Gastrocnemius medialis (tissue), 4 donors: ENCODE measurements at places on chromosomes 4 and X. TPM values are rescaled to one million over a fixed set of nuclear protein-coding genes. Genes with fewer than 3 reads are reported as not detected.
A peak's percentile ranks its signal among the peaks of the same experiment; 100 is the strongest.

DNA sequence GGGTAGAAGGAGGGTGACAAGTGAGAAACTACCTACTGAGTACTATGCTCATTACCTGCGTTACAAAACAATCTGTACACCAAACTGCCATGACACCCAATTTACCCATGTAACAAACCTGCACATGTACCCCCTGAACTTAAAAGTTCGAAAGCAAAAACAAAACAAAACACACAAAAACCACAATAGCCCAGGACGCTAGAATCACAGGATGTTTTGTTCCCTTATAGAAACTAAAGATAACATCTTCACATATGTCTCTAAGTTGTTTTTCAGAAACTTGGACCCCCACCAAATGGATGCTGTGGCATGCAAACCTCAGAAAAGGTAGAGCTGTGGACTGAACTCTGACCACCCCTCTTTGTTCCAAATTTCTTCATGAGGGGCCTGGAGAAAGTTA lies 25.2 kb upstream of the PNMA5 start:
- H3K27me3 ChIP-seq = no peaks in the 10 kb centered on the region
- H3K27ac ChIP-seq = no peak overlapping the region
- DNase-seq = no peak
- no peaks in the 10 kb centered on the region for H3K4me1 ChIP-seq
- no peaks in the 10 kb centered on the region for H3K36me3 ChIP-seq
- H3K4me3 ChIP-seq = no peak overlapping the region

DNA sequence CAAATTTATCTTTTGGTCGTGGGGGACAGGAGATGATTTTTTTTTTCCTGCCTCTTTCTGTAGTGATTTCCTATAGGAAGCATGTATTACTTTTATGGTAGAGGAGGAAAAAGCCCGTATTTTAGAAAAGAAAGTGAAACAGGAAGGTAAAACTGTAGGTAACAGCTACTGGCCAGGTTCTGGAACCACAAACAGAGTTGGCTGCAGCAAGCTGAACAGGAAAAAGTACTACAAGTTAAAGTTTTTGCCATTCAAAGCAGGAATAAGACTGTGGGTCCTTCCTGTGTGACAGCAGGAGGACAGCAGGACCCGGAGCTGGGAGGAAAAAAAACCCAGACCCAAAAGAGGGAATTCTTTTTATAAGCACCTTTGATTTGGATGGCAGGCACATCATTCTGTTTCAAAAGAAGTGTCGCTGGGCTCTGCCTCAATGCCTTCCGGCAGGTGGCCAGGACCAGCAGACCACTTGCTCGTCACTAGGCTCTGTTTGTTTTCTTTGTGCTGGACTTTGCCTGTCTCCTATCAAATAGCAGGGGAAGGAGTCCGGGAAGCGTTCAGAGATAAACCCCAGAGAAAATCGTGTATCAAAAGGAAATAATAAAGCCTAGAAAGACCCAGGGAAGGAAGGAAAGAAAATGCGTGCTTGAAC lies 277.9 kb downstream of the ADGRA3 start:
- no peak overlapping the region for H3K27ac ChIP-seq
- H3K4me3 ChIP-seq = no peak overlapping the region
- no peak for DNase-seq
- H3K36me3 ChIP-seq = no peaks in the 10 kb centered on the region
- no peaks in the 10 kb centered on the region for H3K4me1 ChIP-seq

GRCh38 chrX:10747975-10748374 lies 127.6 kb upstream of the MID1 start:
- no peaks in the 10 kb centered on the region for H3K4me1 ChIP-seq
- no peak overlapping the region for H3K27ac ChIP-seq
- H3K36me3 ChIP-seq = no peaks in the 10 kb centered on the region

DNA sequence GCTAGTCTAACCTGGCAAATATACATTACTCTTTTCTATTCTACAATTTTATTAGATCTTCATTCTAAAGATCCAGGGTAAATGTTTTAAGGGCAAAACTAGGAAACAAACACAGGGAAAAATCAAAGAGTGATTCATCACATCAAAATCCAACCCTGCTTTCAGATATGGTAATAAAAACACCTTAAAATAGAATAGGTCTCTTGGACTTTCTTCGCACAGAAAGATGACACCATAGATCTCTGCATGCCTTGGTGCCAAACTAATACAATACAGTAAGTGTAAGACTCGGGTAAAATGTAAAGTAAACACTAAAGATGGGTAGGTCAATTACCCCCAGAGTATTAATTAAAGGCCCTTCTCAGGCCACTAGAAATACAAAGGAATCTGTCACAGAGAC lies 34.2 kb downstream of the LDB2 start:
- peak overlapping the region; percentile 63 for H3K27ac ChIP-seq
- H3K36me3 ChIP-seq = no peaks in the 10 kb centered on the region

- no peaks in the 10 kb centered on the region for H3K27me3 ChIP-seq
- no peaks in the 10 kb centered on the region for H3K4me1 ChIP-seq
- H3K27ac ChIP-seq = no peak overlapping the region
Measured at GRCh38 chrX:44035571-44035970, 62.4 kb upstream of the NDP start.

DNA sequence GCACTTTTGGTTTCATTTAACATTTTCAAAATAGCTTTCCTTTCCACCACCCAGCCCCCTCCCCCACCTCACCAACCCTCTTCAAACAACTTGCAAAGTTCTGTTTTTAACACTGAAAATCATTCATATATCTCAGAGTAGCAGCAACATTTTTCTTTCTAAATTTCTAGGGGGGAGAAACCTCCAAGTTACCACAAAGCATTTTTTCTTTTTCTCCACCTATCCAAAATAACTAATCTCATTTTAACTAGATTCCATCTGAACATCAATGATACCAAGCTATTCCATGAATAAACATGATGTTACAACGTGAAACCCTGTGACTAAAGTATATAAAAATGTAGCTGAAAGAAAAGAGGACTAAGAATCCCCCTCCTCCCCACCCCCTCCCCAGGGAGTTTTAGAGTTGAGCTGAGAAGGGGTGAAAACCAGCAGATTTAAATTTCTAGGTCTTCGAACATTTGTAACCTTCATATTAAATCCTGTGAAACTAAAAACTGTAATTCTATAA lies 5.2 kb downstream of the LDB2 start:
- peak overlapping the region; percentile 69 for H3K27ac ChIP-seq
- H3K27me3 ChIP-seq = no peaks in the 10 kb centered on the region
- no peak for DNase-seq
- no peaks in the 10 kb centered on the region for H3K36me3 ChIP-seq

- no peak overlapping the region for H3K27ac ChIP-seq
- no peaks in the 10 kb centered on the region for H3K36me3 ChIP-seq
- H3K27me3 ChIP-seq = no peaks in the 10 kb centered on the region
- H3K4me3 ChIP-seq = no peak overlapping the region
Measured at GRCh38 chr4:188942606-188943005, 803.4 kb downstream of the TRIML1 start.

DNA sequence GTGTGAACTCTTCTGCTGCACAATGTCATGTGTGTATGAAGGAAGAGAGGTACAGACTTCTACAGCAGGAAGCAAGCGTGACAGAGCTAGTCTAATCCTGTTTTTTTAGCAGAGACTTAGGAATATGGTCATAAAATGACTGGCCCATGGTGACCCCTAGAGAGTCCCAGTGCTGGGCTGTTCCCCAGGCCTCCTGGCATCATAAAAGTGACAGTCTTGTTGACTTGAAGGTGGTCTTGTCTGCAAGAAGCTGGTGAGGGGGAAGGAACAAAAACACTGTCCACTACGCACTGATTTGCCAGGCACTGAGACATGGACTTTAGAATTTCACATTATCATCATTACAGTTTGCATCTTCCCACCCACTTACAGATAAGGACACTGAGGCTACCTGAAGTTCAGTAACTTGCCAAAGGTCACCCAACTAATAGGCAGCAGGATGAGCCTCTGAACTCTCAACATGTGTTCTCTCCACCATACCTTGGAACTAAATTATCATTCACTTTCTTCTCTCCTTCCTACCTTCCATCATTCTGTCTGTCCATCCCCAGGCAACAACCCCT lies 63.0 kb downstream of the HADH start:
- DNase-seq = no peak
- H3K4me3 ChIP-seq = no peak overlapping the region
- H3K36me3 ChIP-seq = no peaks in the 10 kb centered on the region
- no peaks in the 10 kb centered on the region for H3K4me1 ChIP-seq

DNA sequence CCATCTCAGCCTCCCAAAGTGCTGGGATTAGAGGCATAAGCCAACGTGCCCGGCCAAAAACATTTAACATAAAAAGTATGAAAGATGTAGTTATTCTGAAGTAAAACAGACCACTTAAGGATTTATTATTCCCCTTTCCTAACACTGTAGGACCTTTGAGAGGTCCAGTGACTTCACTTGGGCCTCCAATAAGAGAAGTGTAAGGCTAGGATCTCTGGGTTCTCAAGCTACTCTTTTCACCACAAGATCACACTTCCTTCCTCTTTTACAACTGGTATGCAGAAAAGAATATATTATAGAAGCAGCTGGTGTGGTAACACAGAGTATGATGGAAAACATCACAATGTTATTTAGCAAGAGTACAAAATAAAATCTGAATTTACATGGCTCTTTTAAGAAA lies 30.2 kb upstream of the CCNG2 start:
- no peaks in the 10 kb centered on the region for H3K27me3 ChIP-seq
- H3K4me1 ChIP-seq = peaks cover 14% of the 10 kb centered on the region
- no peak for DNase-seq
- H3K27ac ChIP-seq = no peak overlapping the region

GRCh38 chrX:130402208-130402684 lies 459 bp downstream of the RBMX2 start:
- no peaks in the 10 kb centered on the region for H3K27me3 ChIP-seq
- DNase-seq = no peak
- no peaks in the 10 kb centered on the region for H3K36me3 ChIP-seq
- peak overlapping the region; percentile 66 for H3K4me3 ChIP-seq
- H3K4me1 ChIP-seq = peaks cover 3% of the 10 kb centered on the region

GRCh38 chr4:154781126-154781982 lies at the start of gene RBM46:
TSS of gene RBM46 (plus strand) at chr4:154781272. CDS start at chr4:154796753, 15,481 bp downstream.
- no peak within 1 kb of the TSS for H3K27ac ChIP-seq
- no peak within 1 kb of the TSS for H3K4me3 ChIP-seq
- DNase-seq = no peak
- no peaks in the 10 kb centered on the region for H3K27me3 ChIP-seq
- H3K4me1 ChIP-seq = no peaks in the 10 kb centered on the region

DNA sequence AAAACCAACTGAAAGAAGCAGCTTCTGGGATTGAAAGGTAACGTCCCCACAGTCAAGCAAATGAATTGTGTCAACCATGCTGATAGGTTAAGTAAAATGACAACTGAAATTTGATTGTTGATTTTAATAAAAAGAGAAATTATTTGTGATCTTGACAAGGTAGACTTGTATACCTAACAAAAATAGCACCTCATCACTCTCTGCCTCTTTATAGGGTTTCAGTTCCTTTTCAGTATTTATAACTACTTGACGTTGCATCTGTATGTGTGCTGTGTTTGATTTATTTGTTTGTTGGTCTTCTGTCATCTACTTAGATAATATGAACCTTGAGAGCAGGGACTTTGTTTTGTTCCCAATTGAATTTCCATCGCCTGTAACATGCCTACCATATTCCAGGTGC lies 7.9 kb upstream of the PPP3CA start:
- no peaks in the 10 kb centered on the region for H3K36me3 ChIP-seq
- DNase-seq = no peak
- H3K27ac ChIP-seq = no peak overlapping the region
- no peaks in the 10 kb centered on the region for H3K27me3 ChIP-seq

GRCh38 chr4:173498023-173498422 lies 32.0 kb downstream of the HAND2 start:
- peaks cover 40% of the 10 kb centered on the region for H3K27me3 ChIP-seq
- no peaks in the 10 kb centered on the region for H3K4me1 ChIP-seq
- H3K36me3 ChIP-seq = no peaks in the 10 kb centered on the region
- no peak for DNase-seq

DNA sequence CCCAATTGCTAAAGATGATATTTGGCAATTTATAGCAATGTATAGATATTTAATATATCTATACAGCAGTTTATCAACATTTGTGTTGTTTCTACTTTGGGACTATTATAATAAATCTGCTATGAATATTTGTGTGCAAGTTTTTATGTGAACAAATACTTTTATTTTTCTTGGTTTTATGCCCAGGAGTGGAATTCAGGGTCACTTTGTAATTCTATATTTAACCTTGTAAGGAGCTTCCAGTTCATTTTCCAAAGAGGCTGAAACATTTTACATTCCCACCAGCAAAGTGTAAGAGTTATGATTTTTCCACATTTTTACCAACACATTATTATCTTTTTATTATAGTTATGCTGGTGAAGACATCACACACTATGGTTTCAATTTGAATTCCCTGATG lies 801.3 kb downstream of the PCDH18 start:
- H3K27me3 ChIP-seq = no peaks in the 10 kb centered on the region
- H3K4me1 ChIP-seq = no peaks in the 10 kb centered on the region
- H3K4me3 ChIP-seq = no peak overlapping the region
- no peak for DNase-seq

DNA sequence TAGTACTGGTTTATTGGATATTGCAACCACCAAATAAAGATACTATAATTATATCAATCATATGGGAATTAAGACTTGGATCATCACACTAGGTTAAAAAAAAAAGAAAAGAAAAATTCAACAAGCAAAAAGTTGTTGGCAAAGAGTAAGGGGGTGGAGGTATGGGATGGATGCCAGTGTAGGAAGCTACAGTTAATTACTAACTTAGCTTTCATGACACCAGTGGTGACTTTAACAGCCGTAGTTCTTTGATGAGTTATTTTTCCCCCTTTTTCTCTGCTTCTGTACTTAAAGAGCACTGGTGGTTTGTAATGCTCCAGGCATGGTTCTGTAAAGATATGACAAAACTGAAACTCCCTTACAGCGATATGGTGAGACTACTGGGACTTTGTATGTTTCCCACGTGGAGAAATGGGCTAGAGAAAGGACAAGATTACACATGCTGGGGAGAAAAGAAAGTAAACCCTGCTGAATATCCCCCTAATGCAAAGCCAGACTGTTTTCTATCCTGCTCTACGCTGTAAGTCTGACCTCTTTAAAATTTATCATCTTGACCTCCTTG lies 210.8 kb downstream of the SPOCK3 start:
- no peak overlapping the region for H3K4me3 ChIP-seq
- no peaks in the 10 kb centered on the region for H3K27me3 ChIP-seq
- no peaks in the 10 kb centered on the region for H3K4me1 ChIP-seq
- no peaks in the 10 kb centered on the region for H3K36me3 ChIP-seq
- DNase-seq = no peak
- H3K27ac ChIP-seq = no peak overlapping the region

DNA sequence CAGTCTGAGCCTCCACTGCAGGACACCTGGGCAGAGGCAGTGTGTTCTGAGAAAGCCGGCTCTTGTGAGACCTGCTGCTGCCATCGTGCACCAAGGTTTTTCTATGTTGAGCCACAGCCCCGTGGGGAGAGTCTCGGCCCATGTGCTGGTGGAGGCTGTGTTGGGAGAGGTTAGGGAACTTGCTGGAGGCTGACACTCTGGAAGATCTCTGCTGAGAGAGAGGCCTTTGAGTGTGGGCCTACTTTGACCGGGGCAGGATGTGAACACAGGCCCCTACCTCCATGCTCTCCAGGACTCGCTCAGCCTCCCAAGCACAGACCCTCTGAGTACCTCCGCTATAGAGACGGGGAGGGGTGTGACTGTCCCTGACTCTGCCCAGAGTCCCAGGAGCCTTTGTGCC lies 1.3 kb upstream of the S100P start:
- no peak for DNase-seq
- no peaks in the 10 kb centered on the region for H3K27me3 ChIP-seq
- H3K27ac ChIP-seq = no peak overlapping the region

Gene GPR101
- total RNA-seq = not detected

Gene MBNL3
- 4.5 TPM for total RNA-seq

Gene KLF3
- 12.7 TPM for total RNA-seq

Gene MAP7D2
- not detected for total RNA-seq

Gene SCML1
- total RNA-seq = 29.0 TPM

Gene MMRN1
- total RNA-seq = 2.4 TPM

Gene LRP2BP
- total RNA-seq = 0.20 TPM
